Stimulated activated CD8-positive, alpha-beta memory T cell treated with anti-CD3 and anti-CD28 coated beads, Interleukin-7, amount 100 ng/mL, for 1 hour (primary cell): ENCODE measurements at places on chromosomes 2 and 18.

DNA sequence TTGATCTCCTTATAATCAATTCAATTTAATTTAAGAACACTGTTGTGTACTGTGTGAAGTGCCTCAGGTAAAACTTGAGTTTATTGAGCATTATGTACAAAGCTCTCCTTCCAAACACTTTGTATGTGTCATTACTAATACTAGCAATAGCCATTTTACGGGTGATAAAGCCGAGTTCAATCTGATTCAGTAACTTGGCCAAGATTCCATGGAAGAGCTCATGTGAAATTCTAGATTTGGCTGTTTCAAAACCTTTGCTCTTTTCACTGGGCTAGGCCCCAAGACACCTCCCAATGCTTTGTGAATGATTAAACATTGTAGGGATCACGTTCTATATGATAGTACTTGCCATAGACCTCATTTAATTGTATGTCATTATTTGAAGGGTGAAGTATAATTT lies 8.9 kb upstream of the NFE2L2 start:
- DNase-seq = no peak

- DNase-seq = no peak
Observed at GRCh38 chr2:134783912-134784311, 54.5 kb upstream of the ACMSD start.

DNA sequence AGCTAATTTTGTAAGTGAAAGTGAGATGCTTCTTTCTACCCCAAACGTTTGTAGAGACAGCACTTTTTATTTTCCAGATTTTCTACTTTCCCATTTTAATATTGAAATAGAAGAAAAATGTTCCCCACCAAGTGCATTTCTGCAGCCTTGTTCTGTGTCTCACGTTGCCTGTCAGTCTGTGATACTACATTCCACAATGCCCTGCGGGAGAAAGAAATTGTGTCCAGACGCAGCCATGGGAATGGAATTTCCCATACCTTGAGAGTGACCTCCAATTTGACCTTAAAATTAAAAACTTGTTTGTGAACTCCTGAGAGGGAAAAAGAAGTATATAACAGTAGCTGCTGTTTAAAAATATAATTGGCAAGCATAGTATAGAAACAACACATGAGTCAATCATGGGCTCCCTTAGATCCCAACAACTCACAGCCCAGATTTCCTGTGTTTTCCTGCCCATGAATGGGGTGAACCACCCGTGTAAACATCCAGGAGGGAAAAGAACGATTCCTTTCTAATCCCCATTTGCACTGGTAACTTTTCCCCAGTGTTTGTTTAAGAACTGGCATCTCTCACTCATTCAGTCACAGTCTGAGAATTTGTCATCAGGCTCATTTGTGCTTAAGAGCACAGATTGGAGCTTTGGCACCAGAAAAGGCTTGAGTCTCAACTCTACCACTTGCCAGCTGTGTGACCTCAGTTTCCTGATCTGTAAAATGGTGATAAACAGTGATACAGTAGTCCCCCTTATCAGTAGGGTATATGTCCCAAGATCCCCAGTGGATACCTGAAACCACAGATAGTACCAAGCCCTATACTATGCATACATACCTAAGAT lies 166.1 kb upstream of the ZNF521 start:
- DNase-seq = no peak

- DNase-seq = no peak
Observed at GRCh38 chr2:2655453-2656114, 324.5 kb upstream of the MYT1L start.

DNA sequence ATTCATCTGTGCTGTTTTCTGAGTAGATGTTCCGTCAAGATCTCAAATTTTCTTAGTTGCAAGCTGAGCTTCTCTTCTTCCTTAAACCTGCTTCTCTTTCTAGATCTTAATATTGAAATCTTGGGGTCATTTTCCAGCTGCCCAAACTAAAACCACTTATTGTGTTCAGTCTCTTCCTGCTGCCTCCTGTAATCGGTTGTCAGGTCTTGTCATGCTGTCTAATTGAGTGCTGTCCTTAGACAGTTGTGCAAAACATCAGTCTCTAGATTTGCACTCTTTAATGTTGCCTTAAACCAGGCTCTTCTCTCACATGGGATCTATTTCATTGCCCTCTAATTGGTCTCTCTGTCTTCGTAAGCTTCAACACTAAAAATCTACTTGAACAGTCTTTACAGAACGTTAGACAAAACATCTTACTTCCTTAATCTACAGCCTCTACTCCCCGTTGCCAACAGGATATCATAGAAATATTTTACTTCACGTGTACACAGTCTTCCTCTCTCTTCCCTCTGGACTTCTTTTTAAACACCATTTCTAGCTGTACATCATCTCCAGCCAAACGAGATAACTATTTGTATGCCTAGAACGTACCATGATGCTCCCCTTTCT lies 34.9 kb downstream of the GPD2 start:
- no peak for DNase-seq

DNA sequence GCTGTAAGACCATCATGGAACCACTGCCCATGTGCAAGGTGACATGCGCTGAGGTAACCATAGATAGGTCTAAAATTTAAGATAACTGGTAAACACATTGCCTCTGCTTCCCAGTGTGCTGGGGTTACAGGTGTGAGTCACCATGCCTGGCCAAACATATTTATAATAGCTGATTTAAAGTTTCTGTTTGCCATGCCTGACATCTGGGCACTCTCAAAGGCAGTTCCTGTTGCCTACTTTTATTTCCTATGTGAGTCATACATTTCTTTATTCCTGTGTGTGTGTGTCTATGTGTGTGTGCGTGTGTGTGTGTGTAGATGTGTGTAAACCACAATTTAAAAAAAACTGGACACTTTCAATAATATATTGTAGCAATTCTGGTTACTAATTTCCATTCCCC lies 415.2 kb upstream of the NETO1 start:
- DNase-seq = no peak

DNA sequence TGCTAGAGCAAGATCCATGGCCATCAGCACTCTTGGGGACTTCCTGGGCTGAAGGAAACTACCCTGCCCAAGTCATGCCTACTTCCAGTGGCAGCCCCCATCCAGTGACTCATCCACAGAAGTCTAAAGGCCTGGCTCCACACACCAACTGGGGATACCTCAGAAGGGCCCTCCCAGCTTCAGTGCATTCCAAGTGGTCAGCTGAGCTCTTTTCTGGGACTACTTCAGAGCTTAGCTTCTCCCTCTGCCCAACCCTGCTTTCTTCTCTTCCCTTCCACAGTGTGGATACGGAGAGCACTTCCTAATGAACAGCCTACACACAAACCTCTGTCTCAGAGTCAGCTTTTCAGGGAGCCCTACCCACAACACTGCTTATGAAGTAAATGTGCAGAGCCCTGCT lies 66.5 kb downstream of the CLHC1 start:
- no peak for DNase-seq

- no peak for DNase-seq
Observed at GRCh38 chr2:239238381-239238780, 162.4 kb downstream of the HDAC4 start.

DNA sequence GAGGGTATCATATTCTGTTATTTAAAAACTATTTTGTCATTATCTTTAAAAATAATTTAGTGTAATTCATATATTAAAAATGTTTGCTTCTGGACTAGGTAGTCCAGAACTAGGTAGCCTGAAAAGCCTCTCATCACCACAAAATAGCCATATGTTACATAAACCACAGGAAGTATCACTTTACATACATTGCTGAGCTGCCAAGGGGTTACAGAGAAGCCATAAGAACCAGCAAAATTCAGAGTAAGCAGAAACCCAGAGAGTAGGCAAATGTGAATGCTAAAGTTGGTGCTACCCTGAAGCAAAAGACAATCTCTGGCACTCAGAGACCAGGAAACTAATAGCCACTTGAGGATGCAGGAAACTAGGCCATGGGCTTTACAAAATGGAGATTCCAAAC lies 60.9 kb downstream of the LOXHD1 start:
- DNase-seq = no peak

DNA sequence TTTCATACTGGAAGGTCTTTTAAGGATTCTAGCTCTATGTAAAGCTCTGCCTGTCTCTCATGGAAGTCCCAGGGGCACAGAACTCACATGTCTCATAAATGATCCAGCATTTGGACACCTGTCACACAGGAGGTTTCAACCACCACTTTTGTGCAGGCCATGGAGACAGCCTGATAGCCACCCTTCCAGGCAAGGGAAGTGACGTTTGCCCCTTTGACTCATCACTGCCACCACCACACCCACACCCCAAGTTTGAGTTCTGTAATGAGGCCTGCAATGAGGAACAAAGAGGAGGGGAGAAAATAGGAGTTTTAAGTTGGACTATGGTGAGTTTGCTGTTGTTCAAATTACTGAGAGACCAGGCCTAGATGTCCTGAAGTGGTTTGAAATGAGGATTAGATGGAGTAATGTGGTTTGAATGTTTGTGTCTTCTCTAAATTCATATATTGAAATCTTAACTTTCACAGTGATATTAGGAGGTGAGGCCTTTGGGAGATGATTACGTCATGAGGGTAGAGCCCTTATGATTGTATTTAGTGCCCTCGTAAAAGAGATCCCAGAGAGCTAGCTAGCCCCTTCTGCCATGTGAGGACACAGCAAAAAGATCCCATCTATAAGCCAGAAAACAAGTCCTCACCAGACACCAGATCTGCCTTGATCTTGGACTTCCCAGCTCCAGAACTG lies 175.3 kb upstream of the EPHA4 start:
- no peak for DNase-seq

DNA sequence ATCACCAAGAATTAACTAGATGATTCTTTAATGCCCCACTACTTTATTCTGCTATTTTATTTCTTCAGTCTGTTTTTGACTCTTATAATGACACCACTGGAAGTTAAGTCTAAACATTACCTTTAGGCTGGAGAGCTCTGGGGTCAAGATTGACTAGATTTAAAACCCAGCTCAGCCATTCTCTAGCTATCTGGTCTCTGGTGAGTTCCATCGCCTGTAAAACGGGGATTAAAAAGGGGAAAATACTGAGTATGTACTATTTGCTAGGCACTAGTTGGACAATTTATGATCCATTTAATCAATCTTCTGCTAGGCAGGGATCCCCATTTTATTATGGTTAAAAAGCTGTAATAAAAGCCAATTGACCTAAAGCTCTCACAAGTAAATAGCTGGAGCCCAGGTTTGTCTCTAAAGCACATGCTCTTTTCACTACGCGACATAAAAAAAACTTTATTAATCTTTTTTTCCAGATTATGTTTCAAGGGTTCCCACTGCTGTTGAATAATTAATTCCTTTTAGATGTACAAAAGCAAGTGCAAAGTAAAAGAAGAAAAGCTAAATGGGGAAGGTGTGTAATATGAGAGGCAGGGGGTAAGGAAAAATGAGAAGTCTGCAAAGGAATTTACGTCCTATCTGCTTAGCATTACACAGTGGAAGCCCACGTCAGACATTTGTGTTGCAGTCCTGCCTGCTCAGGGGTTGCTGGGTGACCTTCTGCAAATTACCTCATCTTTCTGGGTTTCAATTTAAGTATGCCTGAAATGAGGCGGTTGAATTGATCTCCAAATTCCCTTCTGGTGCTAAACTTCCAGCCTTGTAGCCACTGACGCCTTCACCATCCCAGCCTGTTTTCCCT lies 918 bp upstream of the NABP1 start:
- DNase-seq = no peak

- no peak for DNase-seq
Observed at GRCh38 chr2:236536727-236537398, 32.8 kb upstream of the ACKR3 start.

DNA sequence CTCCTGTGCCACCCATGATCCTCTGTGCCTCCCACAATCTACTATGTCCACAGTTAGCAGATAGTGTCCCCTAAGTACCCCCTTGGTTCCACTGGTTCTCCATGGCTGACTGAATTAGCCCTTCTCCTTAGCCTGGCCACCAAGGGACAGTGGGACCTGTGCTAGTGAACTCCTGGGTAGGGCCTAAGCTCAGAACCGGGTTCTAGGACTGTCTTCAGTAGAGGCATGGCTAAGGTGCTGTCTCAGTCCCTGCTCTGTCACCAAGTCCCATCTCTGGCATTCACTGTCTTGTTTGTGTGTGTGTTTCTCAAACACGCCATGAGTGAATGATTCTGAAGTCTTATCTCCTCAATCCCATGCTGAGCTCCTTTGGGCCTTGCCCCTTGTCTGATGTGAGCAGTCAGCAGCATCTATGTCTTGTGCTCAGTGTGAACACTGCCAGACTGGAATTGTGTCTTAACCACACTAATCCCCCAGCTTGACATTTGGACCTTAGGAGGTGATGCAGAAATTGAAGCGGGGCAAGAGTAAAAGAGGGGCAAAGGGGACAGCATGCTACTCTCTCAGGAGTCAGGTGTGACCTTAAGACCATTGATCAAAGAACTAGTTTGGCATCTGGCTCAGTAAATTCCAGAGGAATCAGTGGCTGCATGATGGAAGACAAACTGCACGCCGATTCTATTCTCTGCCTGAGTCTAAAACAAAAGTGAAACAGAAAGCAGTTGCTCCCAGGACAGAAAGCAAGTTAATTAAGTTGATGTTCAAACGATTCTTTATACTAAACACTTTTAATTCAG lies 190.5 kb downstream of the ALPK2 start:
- no peak for DNase-seq
